ENCODE measurements at places on chromosomes 12 and 14. TPM values are rescaled to one million over a fixed set of nuclear protein-coding genes. Genes with fewer than 3 reads are reported as not detected.

GRCh38 chr12:27276275-27276674 lies 32.2 kb downstream of the STK38L start:
- no peak for DNase-seq

DNA sequence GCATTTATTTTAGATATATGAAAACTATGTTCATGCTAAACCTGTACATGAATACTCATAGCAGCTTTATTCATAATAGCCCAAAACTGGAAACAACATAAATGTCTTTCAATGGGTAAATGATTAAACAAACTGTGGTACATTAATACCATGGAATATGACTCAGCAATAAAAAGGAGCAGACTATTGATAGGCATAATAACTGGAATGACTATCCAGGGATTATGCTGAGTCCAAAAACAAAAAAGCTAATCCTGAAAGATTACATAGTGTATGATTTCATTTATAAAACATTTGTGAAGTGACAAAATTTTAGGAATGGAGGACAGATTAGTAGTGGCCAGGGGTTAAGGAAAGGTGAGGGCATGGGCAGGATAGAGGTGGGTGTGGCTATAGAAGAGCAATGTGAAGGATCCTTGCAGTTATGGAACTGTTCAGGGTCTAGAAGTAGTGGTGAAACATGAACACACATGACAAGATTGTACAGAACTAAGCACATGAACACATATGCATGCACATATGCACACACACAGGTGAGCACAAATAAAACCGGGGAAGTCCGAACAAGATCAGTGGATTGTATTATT lies 61.1 kb upstream of the CDKN3 start:
- no peak for DNase-seq

GRCh38 chr12:52988898-52989297 lies 17.4 kb upstream of the EIF4B start:
- no peak for DNase-seq

DNA sequence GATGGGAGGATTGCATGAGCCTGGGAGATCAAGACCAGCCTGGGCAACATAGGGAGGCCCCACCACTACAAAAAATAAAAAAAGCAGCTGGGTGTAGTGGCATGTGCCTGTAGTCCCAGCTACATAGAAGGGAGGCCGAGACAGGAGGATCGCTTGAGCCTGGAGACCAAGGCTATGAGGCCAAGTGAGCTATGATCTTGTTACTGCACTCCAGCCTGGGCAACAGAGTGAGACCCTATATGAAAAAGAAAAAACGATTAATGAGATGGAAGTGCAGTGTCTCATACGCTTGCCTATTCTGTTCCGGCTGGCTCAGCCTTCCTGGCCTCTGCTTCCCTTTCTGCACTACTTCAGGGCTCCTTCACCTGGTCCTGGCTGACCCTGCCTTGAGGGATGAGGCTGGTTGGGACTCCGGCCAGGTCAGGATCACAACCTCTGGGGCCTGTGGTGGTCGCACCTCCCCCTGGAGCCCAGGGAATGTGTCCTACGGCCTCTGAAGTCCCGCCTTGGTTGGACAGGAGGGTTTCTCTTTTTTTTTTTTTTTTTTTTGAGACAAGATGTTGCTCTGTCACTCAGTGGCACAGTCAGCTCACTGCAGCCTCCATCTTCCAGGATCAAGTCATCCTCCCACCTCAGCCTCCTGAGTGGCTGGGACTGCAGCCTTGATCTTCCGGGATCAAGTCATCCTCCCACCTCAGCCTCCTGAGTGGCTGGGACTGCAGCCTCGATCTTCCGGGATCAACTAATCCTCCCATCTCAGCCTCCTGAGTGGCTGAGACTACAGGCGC lies 10.7 kb downstream of the TEDC1 start:
- DNase-seq = no peak

DNA sequence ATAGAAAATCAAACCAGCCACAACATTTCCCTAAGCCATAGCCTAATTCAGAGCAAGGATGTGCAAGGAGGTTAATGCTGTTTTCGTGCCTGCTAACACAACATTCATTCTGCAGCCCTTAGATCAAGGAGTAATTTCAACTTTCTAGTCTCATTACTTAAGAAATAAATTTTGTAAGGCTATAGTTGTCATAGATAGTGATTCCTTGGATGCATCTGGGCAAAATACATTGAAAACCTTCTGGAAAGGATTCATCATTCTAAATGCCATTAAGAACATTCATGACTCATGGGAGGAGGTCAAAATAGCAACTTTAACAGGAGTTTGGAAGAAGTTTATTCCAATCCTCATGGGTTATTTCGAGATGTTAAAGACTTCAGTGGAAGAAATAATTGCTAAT lies 283.2 kb downstream of the RPAP3 start:
- no peak for DNase-seq

DNA sequence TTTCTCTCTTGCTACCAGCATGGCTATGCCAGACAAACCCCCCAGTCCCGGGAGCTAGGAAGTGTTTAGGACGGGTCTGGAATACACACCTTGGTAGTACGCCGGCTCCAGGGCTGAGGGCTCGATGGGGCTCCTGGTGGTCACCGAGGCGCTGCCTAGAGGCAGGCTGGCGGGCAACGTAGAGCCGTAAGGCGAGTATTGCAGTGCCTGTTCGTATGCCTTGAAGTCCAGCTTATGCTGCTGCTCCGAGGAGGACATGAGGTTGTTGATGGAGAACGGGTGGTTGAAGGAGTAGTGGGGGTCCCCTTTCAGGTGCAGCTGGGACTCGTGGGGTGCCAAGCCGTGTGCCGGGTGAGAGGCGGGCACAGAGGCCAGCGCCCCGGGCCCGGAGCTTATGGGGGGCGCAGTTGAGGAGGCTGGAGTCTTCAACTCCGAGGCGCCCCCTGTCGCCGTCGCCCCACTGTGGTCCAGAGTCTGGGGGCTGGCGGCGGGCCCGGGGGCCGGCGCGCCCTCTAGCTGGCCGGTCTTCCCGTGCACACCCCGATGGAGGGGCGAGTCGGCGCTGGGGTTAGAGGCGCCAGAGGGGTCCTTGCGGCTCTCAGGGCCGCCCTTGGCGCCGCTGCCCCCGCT lies 3.6 kb downstream of the FOXA1 start:
- no peak for DNase-seq

- no peak for DNase-seq
Observed at GRCh38 chr12:55720894-55721444, 776 bp downstream of the RDH5 start.

GRCh38 chr12:96434107-96434506 lies 33.9 kb upstream of the CDK17 start:
- DNase-seq = no peak

GRCh38 chr12:93856611-93857010 lies 179.4 kb downstream of the CRADD start:
- DNase-seq = no peak

Gene B4GALNT3
- total RNA-seq = 103 TPM
